ENCODE measurements at places on chromosomes 6 and 20.
A peak's percentile ranks its signal among the peaks of the same experiment; 100 is the strongest.

- DNase-seq = no peak
Observed at GRCh38 chr6:46235242-46235641, 64.5 kb upstream of the ENPP5 start.

GRCh38 chr20:36439040-36439730, 102.1 kb upstream of the MYL9 start:
- peak; percentile 26 for DNase-seq

DNA sequence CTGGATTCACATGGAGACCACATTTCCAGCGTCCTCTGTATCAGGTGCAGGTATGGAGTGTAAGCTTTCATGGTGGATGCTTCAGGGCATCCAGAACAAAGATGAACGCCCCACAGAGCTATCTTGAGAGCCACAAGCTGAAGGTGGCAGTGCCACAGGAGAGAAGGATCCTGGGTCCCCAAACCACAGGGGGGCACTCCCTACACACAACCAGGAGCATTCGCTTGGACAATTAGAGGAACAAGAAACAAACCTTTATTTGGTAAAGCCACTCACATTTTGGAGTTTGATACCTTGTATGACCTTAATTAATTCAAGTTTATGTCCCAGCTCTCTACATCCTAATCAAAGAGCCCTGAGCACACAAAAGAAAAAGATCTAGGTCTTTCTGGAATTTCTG, 406.3 kb downstream of the PREX1 start:
- no peak for DNase-seq

DNA sequence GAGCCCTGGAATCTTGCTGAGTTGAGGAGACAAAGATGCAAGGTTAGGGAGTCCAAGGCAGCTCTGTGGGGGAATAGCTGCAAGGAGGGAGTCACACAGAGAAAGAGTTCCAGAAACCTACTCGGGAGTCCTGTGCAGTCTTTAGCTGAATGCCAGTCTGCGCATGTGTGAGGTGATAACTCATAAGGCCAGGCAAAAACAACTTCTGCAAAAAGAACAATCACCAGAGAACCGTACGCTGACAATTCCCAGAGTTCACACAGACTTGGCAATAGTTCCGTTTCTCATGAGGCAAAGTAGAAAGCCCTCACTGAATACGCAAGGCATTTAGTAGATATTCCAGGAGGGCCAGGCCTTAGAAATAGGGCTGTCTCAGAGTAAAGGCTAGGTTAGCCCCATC, 135.2 kb upstream of the TAB2 start:
- DNase-seq = no peak

DNA sequence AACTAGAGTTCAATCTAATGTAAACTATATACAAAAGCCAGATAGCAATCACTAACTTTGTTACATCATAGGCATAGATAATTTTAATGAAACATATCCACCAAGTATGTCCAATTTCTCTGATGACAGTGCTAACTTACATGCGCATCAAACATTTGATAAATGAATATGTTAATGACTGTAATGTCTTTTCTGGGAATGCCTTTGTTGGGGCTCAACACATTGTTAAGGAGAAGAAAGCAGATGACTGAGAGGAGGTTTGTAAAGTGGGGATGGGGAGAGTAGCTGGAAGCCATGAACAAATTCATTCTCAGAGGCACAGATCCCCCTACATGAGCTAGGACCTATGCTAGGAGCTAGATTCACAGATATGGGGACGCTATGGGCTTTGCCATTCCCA, 950.0 kb downstream of the KIF16B start:
- DNase-seq = no peak

DNA sequence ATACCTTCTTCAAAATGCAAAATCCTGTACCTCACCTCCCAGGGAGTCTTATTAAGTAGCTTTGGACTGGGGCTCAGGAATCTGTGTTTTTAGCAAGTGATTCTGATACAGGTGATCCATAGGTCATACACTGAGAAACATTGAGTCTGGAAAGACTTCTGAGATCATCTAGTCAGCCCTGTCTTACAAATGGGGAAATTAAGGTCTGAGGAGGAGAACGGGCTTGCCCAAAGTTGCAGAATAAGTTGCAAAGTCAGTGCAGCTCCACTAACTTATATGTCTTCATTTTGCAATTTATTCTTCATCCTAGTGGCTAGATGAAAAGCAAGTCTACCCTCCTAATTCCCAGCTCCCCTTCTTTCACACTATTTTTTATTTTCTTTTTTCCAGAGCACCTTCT, 28.9 kb downstream of the KCNS1 start:
- no peak for DNase-seq

DNA sequence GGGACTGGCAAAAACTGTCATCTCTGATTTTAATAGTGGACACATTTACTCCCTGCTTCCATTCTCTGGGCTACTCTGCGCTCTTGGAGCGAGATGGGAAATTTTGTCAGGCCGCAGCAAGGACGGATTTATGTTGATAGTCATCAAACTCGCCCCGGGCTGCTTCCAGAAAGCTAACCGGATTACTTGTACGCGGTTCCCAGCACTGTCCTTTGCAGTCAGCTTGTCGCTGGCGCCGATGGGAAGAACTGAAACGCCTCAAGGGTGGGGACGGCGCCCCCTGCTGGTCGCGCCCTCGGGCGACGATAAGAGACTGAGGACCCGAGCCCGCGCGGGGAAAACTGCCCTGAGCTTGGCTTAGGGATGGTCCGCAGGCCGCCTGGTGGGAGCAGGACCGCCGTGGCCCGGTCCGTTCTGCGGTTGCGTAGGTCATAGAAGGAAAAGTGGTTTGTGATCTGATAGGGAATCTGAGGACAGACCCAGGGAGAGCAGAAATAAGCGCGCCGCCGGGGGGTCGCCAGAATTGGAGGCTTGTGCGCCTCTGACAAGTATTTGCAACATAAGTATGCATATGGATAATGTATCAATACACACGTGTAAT, 984 bp upstream of the ABT1 start:
- DNase-seq = peak; percentile 85

DNA sequence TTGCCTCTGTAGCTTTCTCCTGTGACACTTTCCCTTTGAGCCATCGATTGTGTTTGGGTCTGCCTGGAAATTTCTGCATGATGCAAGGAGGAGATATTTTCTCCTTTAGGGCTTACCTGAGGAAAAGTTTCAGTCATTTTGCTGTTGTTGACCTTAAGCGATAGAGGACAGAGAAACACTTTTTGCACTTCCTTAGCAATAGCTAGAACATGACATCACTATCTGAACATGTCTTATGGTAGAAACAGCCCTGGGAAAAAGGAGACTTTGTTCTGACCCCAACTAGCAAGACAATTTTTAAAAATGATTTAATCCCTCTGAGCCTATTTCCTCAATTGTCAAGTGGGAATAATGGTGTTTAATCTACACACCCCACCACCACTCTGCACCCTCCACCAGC, 9.7 kb upstream of the FILIP1 start:
- DNase-seq = no peak

DNA sequence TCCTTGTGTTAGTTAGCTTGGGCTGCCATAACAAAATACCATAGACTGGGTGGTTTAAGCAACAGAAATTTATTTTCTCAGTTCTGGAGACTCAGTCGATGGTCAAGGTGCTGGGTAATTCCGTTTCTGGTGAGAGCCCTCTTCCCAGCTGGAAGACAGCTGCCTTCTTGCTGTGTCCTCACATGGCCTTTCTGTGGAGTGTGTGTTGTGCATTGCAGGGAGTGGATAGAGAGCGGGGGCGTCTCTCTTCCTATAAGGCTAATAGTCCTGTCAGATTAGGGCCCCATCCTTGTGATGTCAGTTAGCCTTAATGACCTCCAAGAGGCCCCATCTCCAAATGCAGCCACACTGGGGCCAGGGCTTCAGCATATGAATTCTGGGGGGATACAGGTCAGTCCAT, 19.2 kb downstream of the CHMP4B start:
- DNase-seq = no peak

DNA sequence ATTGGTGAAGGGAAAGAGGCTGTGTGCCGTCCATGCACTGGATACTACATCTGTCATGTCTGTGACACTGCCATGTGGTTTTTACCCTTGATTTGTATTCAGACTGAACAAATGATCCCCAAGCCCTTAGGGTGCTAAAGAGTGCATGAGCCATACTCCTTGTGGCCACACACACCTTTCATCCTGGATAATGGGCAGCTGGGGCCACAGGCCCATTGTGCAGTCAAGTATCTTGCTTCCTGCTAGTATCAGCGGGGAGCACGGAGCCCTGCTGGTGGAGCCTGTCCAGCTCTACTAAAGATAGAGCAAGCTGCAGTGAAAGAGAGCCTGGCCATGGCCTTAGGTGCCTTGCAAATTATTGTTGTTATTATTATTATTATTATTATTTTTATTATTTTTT, 75.1 kb downstream of the SLX4IP start:
- DNase-seq = no peak

- no peak for DNase-seq
Observed at GRCh38 chr6:150734235-150734634, 131.3 kb upstream of the MTHFD1L start.

DNA sequence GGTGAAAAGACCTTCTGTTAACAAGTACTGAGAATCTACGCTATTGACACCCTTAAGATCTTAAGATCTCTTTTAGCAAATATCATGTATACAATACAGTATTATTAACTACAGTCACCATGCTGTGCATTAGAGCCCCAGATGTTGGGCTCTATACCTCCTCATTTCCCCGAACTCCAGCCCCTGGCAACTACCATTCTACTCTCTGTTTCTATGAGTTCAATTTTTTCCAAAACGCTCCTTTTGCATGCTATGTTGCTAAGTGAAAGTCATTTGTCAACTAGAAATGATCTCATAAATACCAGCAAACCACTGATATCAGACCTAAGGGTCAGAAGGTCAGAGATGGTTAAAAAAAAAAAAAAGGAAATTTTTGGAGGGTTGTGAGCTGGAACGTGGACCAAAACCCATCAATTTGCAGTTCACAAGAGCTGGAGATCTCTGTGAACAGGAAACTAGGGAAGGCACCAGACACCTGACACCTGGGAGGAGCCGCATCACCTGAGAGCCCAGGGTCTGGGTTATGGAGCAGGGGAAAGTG, 122.0 kb upstream of the KCNK16 start:
- DNase-seq = no peak

DNA sequence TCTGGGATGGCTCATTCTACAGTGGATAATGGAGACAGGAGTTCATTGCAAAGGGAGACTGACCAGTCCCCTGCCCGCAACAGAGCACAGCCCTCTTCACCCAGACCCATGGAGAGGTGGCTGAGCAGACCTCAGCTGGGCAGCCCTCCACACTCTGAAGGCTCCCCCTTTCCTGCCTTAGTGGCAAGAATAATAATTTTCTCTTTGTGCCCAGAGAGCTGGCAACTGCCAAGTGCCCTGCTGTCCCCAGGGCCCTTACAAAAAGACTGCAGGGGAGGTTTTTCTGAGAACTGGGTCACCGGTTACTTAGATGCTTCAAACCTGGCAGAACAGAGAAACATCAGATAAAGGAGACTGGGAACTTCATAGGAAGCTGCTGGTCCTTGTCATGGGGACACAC, 35.4 kb upstream of the ZNFX1 start:
- no peak for DNase-seq

DNA sequence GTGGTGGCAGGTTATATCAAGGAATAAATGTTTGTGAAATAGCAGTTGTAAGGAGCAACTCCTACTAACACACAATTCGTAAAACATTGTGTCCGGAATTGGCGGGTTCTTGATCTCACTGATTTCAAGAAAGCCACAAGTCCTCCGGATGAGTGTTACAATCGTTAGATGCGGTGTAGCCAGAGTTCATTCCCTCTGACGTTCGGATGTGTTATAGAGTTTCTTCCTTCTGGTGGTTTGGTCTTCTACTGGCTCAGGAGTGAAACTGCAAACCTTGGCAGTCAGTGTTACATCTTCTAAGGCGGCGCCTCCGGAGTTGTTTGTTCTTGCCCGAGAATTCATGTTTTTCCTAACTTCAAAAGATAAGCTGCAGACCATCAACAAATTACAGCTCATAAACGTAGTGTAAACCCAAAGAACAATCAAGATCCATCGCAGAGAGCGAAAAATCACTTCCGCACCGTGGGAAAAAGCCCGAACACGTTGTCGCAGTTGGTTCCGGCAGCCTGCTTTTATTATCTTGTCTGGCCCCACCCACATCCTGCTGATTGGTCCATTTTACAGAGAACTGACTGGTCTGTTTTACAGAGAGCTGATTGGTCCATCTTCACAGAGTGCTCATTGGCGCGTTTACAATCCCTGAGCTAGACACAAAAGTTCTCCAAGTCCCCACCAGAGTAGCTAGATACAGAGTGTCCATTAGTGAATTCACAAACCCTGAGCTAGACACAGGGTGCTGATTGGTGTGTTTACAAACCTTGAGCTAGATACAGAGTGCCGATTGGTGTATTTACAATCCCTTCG, 58.2 kb downstream of the TRIM27 start:
- peak; percentile 36 for DNase-seq

DNA sequence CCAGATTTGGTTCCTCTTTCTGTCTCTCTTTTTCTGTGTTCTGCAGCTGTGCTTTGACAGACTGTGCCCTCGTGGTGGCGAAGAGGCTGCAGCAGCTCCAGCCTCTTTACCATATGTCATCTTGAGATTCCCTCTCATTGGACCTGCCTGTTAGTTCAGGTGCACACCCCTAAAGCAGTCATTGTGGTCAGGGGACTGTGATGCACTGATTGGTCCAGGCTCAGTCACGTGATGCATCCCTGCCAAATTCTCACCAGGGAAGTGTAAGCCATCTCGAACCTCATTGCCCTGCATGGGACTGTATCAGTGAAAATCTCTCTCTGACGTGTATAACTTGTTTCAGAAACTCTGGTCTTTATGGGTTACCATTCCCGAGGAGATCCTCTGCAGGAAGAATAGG, 160.3 kb downstream of the EYA2 start:
- no peak for DNase-seq

- DNase-seq = no peak
Observed at GRCh38 chr6:69841862-69842261, 24.5 kb upstream of the COL19A1 start.

DNA sequence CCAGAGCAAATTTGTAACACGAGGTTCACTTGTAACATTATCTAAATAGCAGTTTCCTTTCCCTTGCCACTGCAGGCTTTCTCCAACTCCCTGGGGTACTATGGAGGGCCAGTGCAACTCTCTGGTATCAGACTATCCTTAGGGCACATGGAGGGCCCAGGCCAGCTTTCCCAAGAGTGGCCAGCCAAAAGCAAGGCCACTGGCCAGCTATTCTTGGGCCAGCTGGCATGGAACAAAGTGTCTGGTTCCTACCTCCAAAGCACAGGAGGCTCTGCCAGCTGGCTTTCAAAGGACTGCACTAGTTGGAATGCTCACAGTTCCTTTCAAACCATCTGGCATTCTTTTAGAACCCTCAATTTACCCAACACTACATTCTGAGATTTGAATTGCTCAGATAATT, 8.7 kb downstream of the RNF24 start:
- DNase-seq = no peak

GRCh38 chr6:3584606-3585005, 127.8 kb upstream of the SLC22A23 start:
- no peak for DNase-seq
